ENCODE measurements at places on chromosomes 1 and 21.

GRCh38 chr21:23858878-23859277 lies 1748.4 kb downstream of the MRPL39 start:
- no peak overlapping the region for H3K4me3 ChIP-seq
- H3K27me3 ChIP-seq = no peaks in the 10 kb centered on the region
- H3K36me3 ChIP-seq = no peaks in the 10 kb centered on the region
- no peak overlapping the region for H3K27ac ChIP-seq

- H3K27me3 ChIP-seq = no peaks in the 10 kb centered on the region
- no peak overlapping the region for H3K4me3 ChIP-seq
- H3K36me3 ChIP-seq = no peaks in the 10 kb centered on the region
- DNase-seq = no peak
Measured at GRCh38 chr21:45838634-45839033, 142.9 kb upstream of the COL6A1 start.

DNA sequence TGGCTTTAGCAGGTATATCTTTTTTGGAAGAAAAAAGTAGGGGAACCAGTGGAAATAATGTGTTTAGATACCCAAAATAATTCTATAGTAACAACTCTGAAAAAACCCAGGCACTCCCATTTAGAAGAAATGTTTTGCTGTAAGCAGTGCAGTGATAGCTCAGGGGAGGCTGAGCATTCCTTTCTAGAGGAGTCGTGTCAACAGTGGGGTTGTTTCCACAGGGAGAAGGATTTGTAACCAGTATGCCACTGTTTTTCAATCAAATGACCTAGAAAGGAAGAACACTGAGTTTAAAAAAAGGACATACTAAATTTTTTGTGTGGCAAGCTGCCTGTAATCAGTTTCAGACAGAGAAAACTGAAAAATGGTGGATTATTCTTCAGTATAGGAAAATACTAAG lies 2.4 kb downstream of the PGD start:
- no peak overlapping the region for H3K4me3 ChIP-seq
- H3K4me1 ChIP-seq = no peaks in the 10 kb centered on the region
- H3K27ac ChIP-seq = peak overlapping the region; percentile 97
- no peak for DNase-seq
- H3K36me3 ChIP-seq = peaks cover 42% of the 10 kb centered on the region

DNA sequence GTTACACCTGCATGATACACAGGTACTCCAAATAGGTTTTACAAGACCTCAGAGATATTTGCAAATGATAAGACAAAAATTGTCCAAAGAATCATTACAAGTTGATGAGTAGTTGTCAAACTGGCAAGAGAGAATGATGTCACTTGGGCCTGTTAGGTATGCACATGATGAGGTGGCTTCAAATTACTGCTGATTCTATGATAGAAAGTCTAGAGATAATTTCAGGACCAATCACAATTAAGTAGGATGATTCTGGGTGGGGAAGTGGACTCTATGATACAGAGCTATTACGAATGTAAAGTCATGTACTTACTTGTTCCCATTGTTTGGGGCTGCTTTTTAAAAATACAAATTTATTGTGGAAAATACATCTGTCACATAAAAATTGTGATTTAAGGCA lies 5.2 kb upstream of the SPRR1B start:
- H3K27me3 ChIP-seq = no peaks in the 10 kb centered on the region
- H3K27ac ChIP-seq = no peak overlapping the region
- no peak overlapping the region for H3K4me3 ChIP-seq
- no peaks in the 10 kb centered on the region for H3K4me1 ChIP-seq
- H3K36me3 ChIP-seq = no peaks in the 10 kb centered on the region

- no peaks in the 10 kb centered on the region for H3K36me3 ChIP-seq
- DNase-seq = no peak
- H3K27me3 ChIP-seq = no peaks in the 10 kb centered on the region
- H3K27ac ChIP-seq = no peak overlapping the region
Measured at GRCh38 chr1:30668024-30668423, 55.4 kb downstream of the MATN1 start.

DNA sequence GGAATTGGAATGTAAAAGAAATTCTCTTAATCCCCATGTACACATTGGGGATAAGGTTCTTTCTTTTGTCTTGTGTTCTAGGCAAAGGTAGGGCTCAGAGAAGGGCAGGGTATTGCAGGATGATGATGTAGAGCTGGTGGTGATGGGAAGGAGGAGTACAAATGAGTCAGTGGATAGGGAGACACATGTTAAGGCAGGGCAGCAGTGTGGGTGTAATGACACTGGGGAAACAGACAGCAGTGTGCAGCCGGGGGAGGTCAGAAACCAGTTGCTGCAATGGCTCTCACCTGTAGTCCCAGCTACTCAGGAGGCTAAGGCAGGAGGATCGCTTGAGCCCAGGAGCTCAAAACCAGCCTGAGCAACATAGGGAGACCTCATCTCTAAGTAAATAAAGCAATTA lies 5.1 kb downstream of the NLRP3 start:
- H3K4me1 ChIP-seq = no peaks in the 10 kb centered on the region
- no peaks in the 10 kb centered on the region for H3K36me3 ChIP-seq
- H3K27me3 ChIP-seq = no peaks in the 10 kb centered on the region
- H3K27ac ChIP-seq = no peak overlapping the region

- H3K27ac ChIP-seq = no peak overlapping the region
- no peaks in the 10 kb centered on the region for H3K4me1 ChIP-seq
- H3K4me3 ChIP-seq = no peak overlapping the region
- peaks cover 18% of the 10 kb centered on the region for H3K36me3 ChIP-seq
- peak; percentile 49 for DNase-seq
Measured at GRCh38 chr1:165903672-165904071, 76.3 kb downstream of the UCK2 start.

- no peaks in the 10 kb centered on the region for H3K36me3 ChIP-seq
- peak overlapping the region; percentile 77 for H3K27ac ChIP-seq
- peak overlapping the region; percentile 39 for H3K4me3 ChIP-seq
- H3K27me3 ChIP-seq = no peaks in the 10 kb centered on the region
- DNase-seq = peak; percentile 88
- no peaks in the 10 kb centered on the region for H3K4me1 ChIP-seq
Measured at GRCh38 chr21:45439161-45439872, 34.4 kb downstream of the COL18A1 start.

DNA sequence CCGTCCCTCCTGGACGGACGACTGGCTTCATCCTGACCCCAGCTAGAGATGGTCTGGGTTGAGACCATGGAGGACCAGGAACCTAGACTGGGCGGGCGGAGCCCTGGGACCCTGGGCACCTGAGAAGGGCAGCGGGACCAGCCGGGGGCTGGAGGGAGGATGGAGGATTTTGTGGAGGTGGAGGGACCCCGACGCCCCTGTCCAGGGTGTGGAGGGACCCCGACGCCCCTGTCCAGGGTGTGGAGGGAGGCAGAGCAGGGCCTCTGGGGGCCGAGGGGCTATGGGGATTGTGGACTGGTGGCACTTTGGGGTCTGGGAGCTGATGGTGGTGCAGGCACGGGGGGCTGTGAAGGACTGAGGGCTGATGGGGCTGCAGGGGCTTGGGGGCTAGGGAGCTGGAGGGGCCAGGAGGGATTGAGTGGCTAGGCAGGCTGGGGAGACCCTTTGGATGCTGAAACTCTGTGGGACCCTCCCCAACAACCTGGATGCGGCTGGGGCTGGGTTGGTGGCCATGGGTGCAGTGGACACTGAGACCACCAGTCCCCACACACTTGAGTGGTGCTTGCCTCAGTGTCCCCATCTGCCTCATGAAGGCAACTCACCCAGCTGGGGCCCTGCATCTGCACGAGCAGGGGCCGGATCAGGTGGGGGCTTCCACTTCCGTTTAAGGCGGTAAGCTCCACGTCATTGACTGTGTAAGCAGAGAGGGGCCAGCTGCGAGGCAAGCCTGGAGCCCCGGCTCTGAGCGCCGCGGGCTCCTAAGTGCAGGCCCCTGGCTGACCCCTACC lies 7.4 kb downstream of the GJC2 start:
- no peaks in the 10 kb centered on the region for H3K27me3 ChIP-seq
- no peaks in the 10 kb centered on the region for H3K36me3 ChIP-seq
- H3K27ac ChIP-seq = no peak overlapping the region
- DNase-seq = no peak
- no peaks in the 10 kb centered on the region for H3K4me1 ChIP-seq

DNA sequence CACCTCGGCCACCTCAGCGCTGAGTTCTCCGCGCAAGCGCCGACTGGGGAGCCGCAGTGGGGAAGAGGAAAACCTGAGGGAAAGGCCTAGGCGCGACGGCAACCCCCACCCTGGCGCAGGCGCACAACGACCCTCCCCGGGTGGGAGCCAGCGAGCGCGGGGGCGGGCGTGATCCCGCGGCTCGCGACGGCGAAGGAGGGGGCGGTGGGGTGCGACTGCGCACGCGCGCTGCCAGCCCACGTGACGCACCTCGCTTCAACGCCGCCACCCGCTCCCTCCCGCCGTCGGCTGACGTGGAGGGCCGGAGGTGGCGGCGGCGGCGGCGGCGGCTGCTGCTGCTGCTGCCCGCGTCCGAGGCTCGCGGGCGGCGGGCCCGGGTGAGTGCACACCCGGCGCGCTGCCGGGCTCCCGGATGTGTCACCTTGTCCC lies at the start of the genes PIGP and TTC3:
TSS of gene PIGP (minus strand) at position 84 of the 429 bp plus-strand sequence. CDS start 556 bp downstream, outside the sequence.
TSS of gene TTC3 (plus strand) at position 267 of the 429 bp plus-strand sequence. CDS start 14,004 bp downstream, outside the sequence.
- H3K27ac ChIP-seq = peak within 1 kb of the TSS; percentile 95
- H3K27me3 ChIP-seq = no peaks in the 10 kb centered on the region
- H3K4me1 ChIP-seq = peaks cover 23% of the 10 kb centered on the region
- H3K4me3 ChIP-seq = peak within 1 kb of the TSS; percentile 83

GRCh38 chr1:89946532-89946931 lies 48.4 kb upstream of the ZNF326 start:
- no peaks in the 10 kb centered on the region for H3K4me1 ChIP-seq
- no peak for DNase-seq
- H3K4me3 ChIP-seq = no peak overlapping the region
- no peaks in the 10 kb centered on the region for H3K36me3 ChIP-seq

DNA sequence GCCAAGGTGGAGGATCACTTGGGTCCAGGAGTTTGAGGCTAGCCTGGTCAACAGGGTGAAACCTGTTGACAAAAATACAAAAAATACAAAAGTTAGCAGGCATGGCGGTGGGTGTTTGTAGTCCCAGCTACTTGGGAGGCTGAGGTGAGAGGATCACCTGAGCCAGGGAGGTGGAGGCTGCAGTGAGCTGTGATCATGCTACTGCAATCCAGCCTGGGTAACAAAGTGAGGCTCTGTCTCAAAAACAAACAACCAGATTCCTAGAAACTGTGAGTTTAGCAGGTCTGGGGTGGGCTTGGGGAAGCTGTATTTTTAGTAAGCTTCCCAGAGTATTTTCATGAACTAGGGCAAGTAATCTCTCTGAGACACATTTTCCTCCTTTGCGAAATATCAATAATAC lies 5.2 kb upstream of the MYOM3 start:
- no peaks in the 10 kb centered on the region for H3K36me3 ChIP-seq
- no peak for DNase-seq
- H3K4me3 ChIP-seq = no peak overlapping the region
- H3K4me1 ChIP-seq = no peaks in the 10 kb centered on the region
- no peak overlapping the region for H3K27ac ChIP-seq

- no peaks in the 10 kb centered on the region for H3K4me1 ChIP-seq
- no peak overlapping the region for H3K27ac ChIP-seq
- no peak overlapping the region for H3K4me3 ChIP-seq
- DNase-seq = no peak
Measured at GRCh38 chr1:107975851-107976250, 10.9 kb upstream of the VAV3 start.

DNA sequence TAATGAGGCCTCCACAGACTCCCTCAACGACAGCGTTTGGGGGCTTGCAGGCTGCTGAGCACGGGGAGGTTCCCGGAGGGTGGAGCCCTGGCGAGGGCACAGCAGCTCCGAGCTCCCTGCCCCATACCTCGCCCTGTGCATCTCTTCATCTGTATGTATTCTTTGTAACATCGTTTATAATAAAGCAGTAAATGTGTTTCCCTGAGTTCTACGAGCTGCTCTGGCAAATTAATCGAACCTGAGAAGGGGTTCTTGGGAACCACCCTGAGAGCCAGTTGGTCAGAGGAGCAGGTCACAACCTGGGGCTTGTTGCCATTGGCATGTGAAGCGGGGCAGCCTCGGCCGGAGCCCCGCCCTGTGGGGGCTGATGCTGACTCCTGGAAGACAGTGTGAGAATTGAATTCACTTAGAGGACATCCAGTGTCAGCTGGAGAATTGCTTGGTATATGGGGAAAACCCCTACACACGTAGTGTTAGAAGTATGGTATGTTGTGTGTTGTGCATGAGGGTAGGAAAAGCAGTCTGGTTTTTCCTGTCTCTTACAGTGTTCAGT lies 11.5 kb downstream of the SLC37A1 start:
- H3K27ac ChIP-seq = peak overlapping the region; percentile 74
- no peak for DNase-seq
- no peaks in the 10 kb centered on the region for H3K27me3 ChIP-seq
- peak overlapping the region; percentile 32 for H3K4me3 ChIP-seq
- peaks cover 33% of the 10 kb centered on the region for H3K4me1 ChIP-seq
- H3K36me3 ChIP-seq = no peaks in the 10 kb centered on the region

- H3K27ac ChIP-seq = no peak overlapping the region
- DNase-seq = no peak
- no peaks in the 10 kb centered on the region for H3K4me1 ChIP-seq
- no peaks in the 10 kb centered on the region for H3K27me3 ChIP-seq
- no peaks in the 10 kb centered on the region for H3K36me3 ChIP-seq
Measured at GRCh38 chr1:2337501-2337900, 53.9 kb downstream of the MORN1 start.

GRCh38 chr1:154623358-154623757 lies 15.4 kb upstream of the ADAR start:
- H3K4me1 ChIP-seq = peaks cover 27% of the 10 kb centered on the region
- H3K36me3 ChIP-seq = no peaks in the 10 kb centered on the region
- no peak for DNase-seq
- no peak overlapping the region for H3K4me3 ChIP-seq
- no peaks in the 10 kb centered on the region for H3K27me3 ChIP-seq
- H3K27ac ChIP-seq = no peak overlapping the region

- H3K4me1 ChIP-seq = no peaks in the 10 kb centered on the region
- H3K36me3 ChIP-seq = no peaks in the 10 kb centered on the region
- no peak for DNase-seq
- H3K27ac ChIP-seq = no peak overlapping the region
- H3K27me3 ChIP-seq = no peaks in the 10 kb centered on the region
Measured at GRCh38 chr1:79613046-79613445, 606.5 kb upstream of the ADGRL4 start.

- no peak overlapping the region for H3K27ac ChIP-seq
- DNase-seq = no peak
- no peaks in the 10 kb centered on the region for H3K36me3 ChIP-seq
- H3K4me1 ChIP-seq = no peaks in the 10 kb centered on the region
- H3K27me3 ChIP-seq = no peaks in the 10 kb centered on the region
Measured at GRCh38 chr1:93732514-93732913, 50.9 kb upstream of the BCAR3 start.
